ENCODE measurements at places on chromosomes 1 and 21.

- no peak for DNase-seq
Observed at GRCh38 chr1:18989896-18990295, 33.4 kb upstream of the IFFO2 start.

- DNase-seq: no peak
Observed at GRCh38 chr21:41603476-41603875, 95.5 kb upstream of the TMPRSS2 start.

DNA sequence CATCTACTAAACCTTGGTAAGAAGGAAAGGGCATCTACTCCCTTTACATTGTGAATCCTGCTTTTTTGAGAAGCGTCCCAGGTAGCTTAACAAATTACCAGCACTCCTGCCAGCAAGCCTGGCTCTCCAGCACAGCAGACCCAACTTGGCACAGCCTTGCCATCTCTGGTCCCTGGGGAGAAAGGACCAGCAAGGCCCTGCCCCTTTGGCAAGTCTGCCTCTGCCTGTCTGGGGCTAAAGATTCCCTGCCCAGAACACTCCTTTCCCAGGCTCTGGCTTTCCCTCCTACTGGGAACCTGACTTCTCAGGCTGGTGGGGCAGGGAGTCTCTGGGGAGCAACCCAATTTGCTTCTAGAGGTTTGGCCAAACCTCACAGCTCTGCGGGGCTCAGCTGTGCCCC is 68.5 kb downstream of the ATP2B4 start:
- no peak for DNase-seq

GRCh38 chr1:54238353-54239034 is 38.5 kb downstream of the MRPL37 start:
- no peak for DNase-seq

DNA sequence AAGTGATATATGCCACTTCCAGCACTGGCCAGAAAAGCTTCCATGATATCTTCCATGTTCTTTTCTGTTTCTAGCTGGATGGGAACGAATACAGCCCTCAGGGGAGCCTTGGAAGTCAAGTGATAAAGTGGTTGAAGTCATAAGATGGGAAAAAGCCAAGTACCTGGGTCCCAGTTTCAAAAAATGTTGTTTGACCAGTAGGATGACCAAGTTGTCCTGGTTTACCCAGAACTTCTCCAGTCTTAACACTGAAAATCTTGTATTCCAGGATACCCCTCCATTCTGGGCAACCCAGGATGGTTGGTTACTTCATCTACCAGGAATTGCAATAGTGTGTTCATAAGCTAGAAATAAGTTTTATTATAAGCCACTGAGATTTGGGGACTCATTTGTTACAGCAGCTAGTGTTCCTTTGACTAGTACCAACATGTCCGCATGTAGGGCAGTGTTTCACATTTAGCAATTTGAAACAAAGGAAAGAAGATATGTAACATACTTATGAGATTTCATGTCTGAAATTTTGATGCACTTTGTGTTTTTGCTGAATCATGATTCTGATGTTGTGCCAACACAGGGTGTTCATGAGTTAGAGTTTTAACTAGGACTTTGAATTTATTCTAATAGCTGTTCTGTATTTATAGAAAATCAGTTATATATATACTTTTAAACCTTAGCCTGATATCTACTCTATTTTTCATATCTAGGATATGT is 139.9 kb downstream of the TPR start:
- no peak for DNase-seq

GRCh38 chr1:168092566-168093355 is 44.0 kb downstream of the GPR161 start:
- DNase-seq: peak; percentile 45

GRCh38 chr1:115648717-115649691 is 7.2 kb downstream of the VANGL1 start:
- no peak for DNase-seq

- no peak for DNase-seq
Observed at GRCh38 chr1:236122176-236122575, 20.2 kb upstream of the GPR137B start.

GRCh38 chr1:115046751-115047150 is 17.1 kb downstream of the TSHB start:
- no peak for DNase-seq

DNA sequence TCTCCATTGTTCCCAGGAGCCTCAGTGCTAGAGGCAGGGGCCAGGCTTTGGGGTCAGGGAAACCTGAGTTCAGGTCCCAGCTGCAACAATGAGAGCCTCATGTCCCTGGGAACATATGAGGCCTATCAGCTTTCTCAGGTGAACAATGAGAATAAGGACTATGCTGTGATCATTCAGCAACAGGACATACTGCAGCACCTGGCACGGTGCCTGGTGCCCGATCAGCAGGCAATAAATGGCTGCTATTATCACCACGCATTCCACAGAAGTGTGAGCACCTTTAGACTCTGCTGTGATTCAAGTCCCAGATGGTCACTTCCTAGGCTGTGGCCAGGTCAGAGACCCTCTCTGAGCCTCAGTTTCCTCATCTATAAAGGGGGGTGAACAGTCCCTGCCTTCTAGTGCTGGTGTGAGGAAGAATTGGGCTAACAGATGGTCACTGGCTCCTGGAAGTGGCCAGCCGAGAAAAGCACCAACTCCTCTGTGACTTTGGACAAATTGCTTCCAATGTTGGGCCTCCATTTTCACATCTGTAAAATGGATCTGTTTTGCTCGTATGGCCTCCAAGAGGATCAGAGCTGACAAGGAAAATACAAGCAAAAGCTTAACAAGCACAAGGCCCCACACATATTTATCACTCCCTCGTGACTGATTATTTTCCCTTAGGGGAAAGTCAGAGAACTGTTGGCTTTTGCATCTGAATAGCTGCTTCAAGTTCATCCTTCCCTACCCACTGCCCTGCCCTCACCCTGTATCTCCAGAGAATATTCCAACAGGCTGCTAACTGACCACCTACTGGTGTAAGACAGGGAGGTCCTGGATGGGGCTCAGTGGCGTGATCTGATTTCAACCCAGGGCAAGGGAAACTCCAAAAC is 1.1 kb downstream of the SLC5A9 start:
- DNase-seq: no peak

GRCh38 chr1:111779546-111779945 is 23.8 kb downstream of the DDX20 start:
- DNase-seq: no peak

DNA sequence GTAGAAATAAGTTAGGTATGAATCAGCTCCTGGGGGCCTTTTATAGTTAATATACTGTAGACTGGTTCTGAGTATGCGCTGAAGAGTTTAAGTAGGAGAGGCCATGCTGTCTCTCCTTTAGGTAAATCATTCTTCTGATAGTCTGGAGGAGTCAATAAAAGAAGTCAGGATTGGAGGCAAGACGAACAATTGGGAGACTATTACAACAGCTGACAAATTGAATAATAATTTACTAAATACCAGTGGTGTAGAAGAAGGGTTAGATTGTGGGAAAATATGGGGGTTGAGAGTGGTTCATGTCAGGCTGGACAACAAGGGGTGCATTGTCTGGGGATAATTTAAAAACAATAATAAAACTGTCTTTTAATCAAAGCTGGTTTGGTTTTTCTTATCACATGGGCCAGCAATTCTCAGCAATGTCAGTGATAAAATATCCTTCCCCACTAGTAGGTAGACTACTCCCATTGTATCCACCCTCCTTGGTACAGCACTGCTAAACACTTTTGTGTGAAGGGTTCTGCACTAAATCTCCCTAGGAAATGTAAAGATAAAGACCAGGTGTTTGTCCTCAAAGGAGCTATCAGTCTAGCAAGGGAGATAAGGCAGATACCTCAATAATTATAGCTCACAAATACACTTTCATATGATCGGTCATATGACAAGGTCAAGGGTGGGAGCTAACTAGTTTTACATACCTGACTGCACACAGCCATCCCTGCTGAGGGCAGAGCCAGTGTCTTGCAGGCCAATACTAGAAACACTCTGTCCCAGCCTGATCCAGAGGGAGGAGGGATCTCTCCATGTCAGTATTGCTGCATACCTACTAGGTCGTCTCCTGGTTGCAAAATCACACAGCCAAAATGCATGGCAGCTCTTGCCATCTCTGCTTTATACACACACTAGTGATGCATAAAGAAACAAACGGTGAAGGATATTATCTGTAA is 299.7 kb downstream of the VAV3 start:
- peak; percentile 77 for DNase-seq

- no peak for DNase-seq
Observed at GRCh38 chr1:26168410-26169197, at the start of gene C1orf232. Gene C1orf232 (minus strand): TSS chr1:26168963. CDS start chr1:26168499, 464 bp downstream.

DNA sequence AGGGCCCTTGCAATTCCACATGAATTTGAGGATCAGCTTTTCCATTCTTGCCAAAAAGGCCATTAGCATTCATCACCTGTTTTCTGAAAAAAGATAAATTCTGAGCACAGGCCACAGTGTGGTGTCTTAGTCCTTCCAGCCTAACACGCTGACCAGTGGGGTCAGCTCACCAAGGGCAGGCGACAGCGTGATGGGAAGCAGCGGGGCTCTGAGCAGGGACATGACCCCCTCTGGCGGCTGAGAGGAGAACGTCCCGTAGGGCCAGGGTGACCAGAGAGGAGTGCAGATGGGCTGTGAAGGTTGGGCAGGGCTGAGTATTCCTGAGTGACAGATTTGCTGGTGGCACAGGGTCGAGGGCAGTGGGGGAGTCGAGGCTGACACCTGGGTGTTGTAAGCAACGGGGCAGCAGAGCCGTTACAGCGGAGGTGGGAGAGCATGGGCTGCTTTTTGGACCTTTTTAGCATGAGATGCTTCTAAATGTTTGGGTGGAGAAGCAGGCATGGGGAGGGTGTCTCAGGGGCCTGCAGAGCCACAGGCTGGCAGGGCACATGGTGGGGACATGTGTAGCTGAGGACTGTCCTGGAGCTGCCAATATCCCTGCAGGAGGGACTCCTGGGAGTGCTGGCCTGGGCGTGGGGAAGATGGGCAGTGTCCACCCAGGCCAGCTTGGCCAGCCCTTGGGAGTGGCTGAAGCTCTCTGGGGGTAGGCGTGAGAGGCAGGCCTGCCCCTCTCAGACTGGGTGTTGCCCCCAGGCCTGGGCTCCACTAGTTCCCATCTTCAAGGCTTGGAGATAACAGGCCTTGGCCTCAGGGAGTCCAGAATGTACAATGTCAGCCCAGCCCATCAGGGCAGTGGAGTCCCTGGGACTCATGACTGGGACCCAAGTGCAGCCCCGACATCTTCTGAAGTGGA is 8.6 kb upstream of the CALML6 start:
- peak; percentile 79 for DNase-seq

DNA sequence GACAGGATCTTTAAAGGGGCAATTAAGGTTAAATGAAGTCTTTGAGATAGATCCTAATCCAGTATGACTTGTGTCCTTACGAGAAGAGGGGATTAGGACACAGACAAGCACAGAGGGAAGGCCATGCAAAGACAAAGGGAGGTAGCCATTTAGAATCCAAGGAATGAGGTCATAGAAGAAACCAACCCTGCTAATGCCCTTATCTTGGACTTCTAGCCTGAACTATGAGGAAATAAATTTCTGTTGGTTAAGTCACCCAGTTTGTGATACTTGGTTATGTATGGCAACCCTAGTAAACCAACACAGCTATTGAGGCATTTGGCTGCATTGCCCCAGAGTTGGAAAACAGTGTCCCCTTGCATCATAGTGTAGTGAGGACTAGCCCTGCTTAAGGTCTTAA is 121.3 kb downstream of the MAST2 start:
- DNase-seq: no peak

- DNase-seq: peak; percentile 19
Observed at GRCh38 chr1:29465755-29466154, 229.4 kb downstream of the PTPRU start.

GRCh38 chr1:191575746-191576145 is 582.5 kb upstream of the RGS18 start:
- DNase-seq: no peak

All from ACHN (cell line).